ENCODE measurements at places on chromosomes 3 and 15. TPM values are rescaled to one million over a fixed set of nuclear protein-coding genes. Genes with fewer than 3 reads are reported as not detected.

DNA sequence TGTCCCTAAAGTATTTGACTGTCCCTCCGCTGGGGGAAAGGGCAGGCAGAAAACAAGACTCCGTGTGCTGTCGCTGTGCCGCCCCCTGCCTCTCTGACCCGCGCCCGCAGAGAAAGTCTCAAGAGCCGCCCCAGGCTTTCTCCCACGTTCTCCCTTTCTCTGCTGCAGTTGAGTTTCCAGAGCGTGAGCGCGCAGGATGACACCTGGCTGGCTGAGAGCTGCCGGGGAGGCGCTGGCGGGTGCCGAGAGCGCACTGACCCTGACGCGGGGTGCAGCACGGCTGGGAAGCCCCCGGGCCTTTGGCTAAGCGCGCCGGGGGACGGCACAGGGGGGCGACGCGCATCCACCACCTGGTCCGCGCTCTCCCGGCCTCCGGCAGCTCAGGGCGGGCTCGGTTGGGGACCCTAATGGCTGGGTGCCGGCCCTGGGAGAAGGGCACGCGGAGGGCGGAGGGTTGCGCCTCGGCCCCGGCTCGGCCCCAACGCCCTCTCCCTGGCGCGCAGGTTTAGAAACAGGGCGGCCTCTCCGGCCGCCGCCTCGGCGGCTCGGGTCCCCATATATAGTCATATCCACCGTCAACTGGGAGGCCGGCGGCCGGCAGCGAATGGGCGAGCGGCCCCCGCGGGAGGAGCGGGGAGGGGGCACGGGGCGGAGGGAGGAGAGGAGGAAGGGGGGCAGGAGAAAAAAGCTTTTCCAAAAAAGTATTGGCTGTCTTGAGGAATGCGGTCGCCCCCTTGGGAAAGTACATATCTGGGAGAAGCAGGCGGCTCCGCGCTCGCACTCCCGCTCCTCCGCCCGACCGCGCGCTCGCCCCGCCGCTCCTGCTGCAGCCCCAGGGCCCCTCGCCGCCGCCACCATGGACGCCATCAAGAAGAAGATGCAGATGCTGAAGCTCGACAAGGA, at the start of gene TPM1:
TPM1 (plus strand) TSS at position 774 of the 903 bp plus-strand sequence; CDS start at position 857, 83 bp downstream.
- DNase-seq: peak; percentile 82

DNA sequence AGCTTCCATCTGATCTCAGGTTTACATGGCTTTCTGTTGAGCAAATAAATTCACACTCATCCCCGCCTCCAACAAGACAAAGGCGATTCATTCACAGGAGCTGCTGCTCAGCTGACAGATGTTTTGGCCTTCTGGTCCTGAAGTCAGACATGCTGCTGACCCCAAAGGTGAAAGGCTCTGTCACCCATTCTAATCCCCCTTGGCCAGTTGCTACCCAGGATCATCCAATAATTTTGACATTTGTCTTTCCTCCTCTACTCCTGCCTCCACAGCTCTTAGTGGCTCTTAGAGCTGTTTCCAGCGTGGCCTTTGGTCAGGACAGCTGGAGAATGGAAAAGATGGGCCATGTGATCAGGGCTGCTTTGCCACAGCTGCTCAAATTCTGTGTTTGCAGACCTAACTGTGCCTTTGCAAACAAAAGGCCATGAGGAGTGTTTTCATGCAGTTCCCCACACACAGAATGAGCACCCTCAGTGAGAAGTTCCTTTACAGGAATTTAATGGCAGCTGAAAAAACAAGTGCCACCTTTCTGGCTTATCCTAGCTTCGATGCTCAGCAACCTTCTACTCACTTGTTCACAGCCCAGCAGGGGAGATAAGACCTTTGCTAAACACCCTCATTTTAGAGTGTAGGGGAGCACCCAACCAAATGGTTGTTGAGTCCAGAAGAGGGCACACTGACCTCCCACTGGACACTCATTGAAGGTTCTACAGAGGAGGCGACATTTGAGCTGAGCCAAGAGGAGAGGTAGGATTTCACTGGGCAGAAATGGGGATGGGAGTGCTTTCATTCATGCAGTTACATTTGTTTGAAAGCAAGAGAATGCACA, 39.0 kb downstream of the CYP19A1 start:
- peak; percentile 64 for DNase-seq

DNA sequence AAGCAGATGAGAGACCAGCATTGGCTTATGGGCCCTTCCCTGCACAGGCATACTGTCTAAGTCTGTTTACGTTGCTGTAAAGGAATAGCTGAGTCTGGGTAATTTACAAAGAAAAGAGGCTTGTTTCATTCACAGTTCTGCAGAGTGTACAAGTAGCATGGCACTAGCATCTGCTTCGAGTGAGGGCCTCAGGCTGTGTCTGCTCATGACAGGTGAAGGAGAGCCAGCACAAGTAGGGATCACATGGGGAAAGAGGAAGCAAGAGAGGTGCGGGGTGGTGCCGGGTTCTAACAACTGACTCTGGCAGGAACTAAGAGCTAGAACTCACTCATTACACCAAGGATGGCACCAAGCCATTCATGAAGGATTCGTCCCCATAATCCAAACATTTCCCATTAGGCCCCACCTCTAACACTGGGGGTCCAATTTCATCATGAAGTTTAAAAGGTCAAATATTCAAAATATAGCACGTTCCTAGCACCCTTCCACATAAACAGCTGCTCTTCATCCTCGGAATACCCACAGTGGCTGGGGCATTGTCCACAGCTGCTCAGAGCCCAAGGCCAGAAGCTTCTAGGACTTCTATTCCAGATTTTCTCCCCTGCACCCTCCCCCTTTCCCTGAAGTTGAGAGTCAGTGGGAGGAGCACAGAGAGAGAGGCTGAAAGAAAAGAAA, 5.6 kb downstream of the RTP3 start:
- DNase-seq: peak; percentile 75

GRCh38 chr15:48283396-48284145, 47.7 kb upstream of the DUT start:
- no peak for DNase-seq

DNA sequence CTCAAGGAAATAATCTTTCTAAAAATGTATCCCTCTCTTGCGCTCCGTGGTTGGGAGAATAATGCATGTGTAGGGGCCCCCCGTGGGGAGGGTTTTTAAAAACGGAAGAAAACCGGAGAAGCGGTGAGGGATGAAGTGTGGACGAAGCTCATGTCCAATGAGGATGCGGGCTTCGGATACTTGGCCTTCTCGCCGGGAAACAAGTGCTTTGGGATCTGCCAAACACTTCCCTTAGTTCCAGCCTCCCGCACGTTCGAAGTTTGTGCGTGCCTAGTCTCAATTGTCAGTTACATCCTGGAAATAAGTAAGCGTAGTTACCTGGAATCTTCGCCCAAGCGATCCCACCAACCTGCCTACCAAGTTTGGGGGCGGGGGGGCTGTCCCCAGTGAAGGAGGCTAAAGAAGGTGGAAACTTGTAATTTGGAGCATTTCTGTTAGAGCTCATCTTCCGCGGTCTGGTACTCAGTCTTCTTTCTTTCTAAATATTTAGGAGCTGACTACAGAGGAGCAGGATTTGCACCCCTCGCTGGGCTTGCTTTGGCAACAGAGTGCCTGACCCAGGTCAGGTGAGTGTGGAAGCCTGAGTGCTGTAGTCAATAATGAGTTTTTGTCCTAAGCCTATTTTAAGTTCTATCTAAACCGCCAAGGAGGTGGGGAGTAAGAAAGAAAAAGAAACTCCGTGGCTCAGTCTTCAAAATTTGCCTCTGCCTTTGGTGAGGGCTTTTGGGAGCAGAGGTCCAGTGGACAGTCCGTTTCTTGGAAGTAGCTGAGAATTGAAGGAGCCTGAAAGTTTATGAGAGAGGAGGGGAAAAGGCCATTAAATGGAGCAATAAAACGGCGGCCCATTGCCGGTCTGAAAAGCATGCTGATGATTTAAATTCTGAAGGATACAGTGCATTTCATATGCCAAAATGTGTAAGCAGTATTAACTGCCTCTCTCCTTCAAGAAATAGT, 1.1 kb downstream of the ITPR1 start:
- DNase-seq: peak; percentile 14

DNA sequence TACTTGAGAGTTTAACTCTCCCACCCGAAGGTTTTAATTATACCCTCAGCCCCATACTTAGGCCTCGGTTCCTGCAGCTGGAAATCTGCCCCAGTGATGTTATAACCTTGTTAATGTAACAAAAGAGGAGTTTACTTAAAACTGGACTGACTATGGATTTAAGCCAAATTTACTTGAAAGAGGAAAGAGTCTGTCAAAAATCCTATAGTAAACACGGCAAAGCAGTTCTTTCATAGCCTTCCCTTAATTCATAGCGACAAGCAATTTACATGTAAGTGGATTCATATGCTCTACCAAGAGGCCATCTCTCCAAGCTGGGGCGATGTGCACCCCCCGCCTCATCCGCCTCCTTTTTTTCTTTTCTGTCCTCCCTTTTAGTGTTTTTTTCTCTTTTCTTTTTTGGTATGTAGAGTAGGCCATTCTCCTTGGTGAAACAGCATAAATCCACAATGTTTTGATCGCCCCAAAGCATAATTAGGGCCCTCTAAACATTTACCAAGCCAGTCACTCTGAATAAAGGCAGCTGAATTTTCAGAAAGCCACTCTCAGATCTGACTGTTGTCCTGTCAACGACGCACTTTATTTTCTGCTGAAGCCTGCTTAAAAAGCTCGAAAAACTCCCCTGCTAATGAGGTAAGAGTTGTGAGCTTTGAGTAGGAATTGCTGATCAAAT, 373.1 kb upstream of the WNT5A start:
- no peak for DNase-seq

DNA sequence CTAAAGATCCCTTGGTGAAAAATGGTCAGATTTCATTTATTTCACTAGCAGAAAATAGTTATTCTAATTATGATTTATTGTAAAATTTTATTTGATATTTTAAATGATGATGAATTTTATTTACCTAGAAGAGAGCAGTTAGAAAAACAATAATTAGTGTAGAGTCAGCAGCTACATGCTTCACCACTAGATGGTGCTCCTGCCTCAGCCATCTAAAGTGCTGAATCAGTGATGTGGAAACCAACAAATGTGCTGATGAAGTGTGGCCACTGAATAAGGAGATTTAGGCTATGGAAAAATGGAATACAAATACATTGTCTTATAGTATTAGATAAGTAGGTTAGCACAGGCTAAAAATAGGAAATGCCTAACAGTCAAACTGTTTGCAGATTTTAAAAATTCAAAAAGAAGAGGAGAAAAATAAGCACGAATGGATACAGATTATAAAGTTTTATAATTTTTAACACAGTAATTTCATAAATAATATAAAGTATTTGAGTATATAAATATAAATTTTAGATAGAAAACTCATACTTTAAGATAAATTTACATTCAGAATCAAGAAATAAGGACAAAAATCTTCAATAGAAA, 109.8 kb downstream of the PPP2R3A start:
- DNase-seq: peak; percentile 73

- no peak for DNase-seq
Observed at GRCh38 chr15:98866511-98866910, 141.1 kb downstream of the PGPEP1L start.

DNA sequence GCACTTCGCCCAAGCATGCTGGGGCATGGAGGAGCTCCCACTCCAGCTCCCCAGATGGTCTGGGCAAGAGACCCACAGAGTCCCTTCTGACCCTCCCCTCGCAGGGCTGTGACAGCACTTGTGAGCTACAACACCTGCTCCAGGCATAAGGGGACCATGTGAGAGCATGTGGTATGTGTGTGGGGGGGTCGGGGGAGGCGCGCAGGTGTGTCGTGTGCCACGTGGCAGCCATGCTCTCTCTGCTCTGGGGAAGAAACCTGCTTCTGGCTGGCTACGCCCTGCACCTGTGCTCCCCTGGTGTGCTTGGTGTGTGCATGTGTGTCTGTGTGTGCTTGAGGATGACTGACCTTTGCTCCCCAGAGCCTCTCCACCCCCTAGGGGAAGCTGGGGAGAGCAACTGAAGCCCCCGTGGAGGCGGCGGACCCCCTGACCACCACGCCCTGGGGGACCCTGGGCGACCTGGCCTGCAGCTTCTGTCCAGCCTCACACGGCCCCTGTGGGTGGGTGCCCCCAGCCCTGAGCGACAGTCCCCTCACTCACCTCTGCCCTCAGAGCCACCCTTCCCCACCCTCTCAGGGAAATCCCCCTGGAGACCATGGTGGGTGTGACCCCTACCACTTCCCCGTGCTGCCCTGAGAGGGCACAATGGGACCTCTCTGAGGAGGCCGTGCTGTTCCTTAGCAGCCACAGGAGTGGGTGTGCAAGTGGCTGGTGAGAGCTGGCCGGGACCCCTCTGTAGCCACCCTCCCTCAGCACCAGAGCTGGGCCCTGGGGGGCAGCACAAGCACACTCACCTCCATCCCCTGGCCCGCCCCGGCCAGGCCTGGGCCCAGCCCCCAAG, 16.6 kb upstream of the SEC13 start:
- DNase-seq: no peak

GRCh38 chr3:97860364-97860763, 38.6 kb downstream of the CRYBG3 start:
- no peak for DNase-seq

DNA sequence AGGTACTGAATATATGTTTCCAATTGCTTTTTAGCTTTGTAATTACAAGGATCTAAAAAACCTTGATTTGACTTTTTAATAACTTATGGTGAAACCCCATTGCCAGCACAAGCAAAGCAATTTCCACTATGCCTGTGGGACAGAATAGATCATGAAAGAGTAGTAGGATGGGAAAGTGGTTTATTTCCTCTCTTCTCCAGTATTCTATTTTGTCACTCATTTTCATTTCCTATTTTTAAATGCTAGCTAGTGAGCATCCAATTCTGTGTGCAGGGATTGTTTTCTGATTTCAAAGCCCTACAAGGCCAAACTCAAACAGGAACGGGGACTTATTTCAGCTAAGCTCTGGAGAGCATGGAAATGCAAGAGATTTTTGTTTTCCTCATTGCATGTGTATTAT, 132.0 kb upstream of the TGFBR2 start:
- no peak for DNase-seq

DNA sequence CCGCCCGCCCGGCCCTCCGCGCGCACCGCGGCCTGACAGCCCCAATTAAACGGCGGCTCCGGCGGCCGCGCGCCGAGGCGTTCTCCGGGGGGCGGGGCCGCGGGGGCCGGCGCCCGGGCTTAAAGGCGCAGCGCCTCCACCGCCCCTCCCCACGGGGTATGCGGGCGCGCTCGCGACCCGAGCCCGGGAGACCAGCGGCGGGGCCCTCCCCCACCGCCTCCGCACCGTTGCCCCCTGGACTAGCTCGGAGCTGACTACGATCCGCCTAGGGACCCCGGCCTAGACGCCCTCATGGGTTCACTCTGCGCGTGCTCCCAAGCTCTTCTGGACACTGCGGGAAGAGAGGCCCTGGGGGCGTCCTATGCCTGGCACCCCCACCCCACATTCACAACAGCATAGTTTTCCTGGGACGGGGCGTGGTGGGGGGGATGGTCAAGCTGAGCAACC, at the start of gene DUSP7:
DUSP7 (minus strand) TSS at position 51 of the 447 bp plus-strand sequence. CDS start 205 bp downstream, outside the sequence.
- DNase-seq: peak; percentile 55

Gene PRSS50
- total RNA-seq: not detected

Gene ATRIP
- 13.9 TPM for total RNA-seq

Gene SYNM
- total RNA-seq: 5.6 TPM

Gene IQCF5
- not detected for total RNA-seq

Gene SI
- not detected for total RNA-seq

Gene GOLGA6L10
- 0.80 TPM for total RNA-seq

Gene GOLGA8O
- total RNA-seq: 0.51 TPM

Gene TTLL13
- total RNA-seq: not detected

Gene SYNPR
- not detected for total RNA-seq

Gene MEF2A
- 44.7 TPM for total RNA-seq

Gene ZDHHC19
- total RNA-seq: not detected

Measured in LHCN-M2 (cell line).